ENCODE measurements at places on chromosomes 7 and 10.

DNA sequence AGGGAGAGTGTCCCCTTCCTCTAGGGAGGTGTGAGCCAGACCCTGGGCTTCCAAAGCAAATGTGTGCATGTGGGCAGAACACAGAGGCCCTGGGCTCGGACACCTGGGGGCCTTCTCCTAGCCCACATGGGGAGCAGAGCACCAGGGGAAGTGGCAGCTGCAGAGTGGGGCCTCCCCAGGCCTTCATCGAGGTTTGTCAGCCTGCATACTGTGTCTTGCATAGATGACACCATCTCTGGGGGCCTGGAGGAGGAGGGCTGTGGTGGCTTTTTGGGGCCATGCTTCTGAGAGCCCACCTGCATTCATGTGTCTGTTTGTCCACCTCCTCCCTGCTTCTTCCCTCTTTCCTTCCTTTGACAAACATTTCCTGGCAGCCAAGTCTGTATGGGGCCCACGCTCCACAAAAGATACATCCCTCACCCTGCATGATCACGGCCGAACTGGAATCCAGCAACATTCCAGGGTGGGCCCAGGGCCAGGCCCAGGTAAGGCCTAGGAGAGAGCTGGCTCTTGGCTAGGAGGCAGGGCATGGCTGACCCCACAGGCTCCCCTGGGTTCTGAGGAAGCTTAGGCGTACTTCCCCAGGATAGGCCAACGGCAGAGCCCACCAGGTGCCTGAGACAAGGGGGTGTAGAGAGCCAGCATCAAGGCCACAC is 79.2 kb downstream of the ZMIZ1 start:
- no peak for DNase-seq

DNA sequence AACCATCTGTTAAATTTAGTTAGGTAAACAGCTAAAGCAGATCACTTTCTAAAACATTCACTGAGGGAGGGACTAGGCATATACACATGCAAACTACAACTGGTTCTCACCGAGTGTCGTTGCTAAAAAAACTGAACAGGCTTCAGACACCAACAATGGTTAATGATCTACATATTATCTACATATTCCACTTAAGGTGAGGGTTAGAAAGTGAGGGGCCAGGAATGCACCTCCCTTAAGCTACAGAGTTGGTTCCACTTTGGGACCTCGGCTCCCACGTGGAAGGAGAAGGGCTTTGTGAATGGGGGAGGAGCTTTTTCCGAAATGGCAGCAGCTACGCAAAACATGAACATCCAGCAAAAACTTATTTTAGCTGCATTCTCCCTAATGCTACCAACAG is 5.8 kb downstream of the CTBP2 start:
- DNase-seq = no peak

- no peak for DNase-seq
Measured at GRCh38 chr7:67661-68395, 124.5 kb upstream of the FAM20C start.

- DNase-seq = no peak
Measured at GRCh38 chr7:30301751-30302150, 17.4 kb downstream of the ZNRF2 start.

DNA sequence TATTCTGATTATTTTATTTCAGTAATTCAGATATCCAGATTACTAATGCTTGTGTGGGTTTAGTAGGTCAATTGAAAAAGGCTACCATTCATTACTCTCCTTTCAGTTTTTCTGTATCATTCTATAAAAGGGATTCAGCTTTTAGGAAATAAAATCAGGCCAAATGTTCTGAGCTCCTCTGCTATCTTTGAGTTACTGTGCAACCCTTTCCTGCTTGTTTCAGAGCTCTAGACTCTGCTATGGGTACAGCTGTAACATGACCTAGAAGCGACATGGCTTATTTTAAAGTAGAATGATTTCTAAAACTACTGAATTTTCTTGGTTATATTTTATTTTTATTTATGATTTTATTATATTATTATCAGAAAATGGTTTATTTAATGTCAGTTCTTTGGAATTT is 142.8 kb downstream of the LYZL1 start:
- DNase-seq = no peak

DNA sequence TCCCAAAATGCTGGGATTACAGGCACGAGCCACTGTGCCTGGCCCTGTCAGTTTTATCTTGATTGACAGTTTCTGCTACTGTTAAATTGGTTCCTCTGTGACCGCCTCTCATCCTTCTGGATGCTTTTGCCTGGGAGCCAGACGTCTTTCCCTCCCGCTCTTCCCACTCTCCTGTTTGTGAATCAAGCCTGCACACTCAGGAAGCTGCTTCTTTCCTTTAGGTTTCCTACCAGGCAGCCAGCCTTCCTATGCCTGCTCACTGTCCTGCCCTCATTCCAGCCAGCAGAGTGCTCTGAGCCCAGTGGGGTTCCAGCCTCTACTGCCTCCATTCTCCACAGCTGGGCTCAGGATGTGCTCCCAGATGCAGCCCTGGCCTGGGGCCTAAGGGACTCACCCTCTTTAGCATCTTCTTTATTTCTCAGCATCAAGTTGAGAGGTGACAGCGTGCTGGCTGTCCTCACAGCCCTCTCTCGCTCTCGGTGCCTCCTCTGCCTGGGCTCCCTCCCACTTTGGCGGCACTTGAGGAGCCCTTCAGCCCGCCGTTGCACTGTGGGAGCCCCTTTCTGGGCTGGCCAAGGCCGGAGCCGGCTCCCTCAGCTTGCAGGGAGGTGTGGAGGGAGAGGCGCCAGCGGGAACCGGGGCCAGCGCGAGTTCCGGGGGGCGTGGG is 5.1 kb downstream of the SH2D4B start:
- DNase-seq = no peak

- DNase-seq = no peak
Measured at GRCh38 chr7:2040893-2041270, 191.9 kb downstream of the MAD1L1 start.

- DNase-seq = no peak
Measured at GRCh38 chr10:111148025-111148424, 71.2 kb downstream of the ADRA2A start.

- no peak for DNase-seq
Measured at GRCh38 chr10:55397777-55398496, 596.9 kb upstream of the PCDH15 start.

- DNase-seq = no peak
Measured at GRCh38 chr7:99794585-99795502, 10.9 kb upstream of the CYP3A4 start.

DNA sequence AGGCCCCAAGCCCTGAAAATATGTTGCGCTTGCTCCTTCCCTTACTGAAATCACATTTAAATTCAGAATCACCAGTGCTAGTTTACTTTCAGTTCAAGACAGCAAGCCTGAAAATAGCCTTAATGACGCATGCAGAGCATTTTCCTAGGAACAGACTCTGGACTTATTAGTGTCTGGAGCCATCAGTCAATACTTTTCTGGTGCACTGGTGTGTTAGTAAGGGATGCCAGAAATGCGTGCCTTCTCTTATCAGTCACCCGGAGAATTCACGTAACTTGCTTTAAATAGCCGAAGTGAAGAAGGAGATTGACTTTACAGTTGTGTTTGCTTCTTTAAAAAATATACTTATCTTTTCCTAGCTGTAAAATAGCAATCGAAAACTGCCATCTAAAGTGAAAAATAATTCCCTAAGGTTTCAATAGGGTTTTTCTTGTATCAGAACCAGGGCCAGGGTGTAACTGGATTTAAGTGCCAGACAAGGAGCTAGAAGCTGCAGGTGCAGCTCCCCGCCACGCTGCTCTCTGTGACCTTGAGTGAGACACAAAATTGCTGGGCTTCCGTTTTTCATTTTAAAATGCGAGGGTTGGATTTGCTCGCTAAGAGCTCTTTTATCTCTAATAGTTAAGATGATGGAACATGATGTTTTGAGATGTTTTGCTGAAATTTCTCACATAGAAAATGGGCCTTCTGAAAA is 177.8 kb downstream of the NSUN6 start:
- DNase-seq = no peak

DNA sequence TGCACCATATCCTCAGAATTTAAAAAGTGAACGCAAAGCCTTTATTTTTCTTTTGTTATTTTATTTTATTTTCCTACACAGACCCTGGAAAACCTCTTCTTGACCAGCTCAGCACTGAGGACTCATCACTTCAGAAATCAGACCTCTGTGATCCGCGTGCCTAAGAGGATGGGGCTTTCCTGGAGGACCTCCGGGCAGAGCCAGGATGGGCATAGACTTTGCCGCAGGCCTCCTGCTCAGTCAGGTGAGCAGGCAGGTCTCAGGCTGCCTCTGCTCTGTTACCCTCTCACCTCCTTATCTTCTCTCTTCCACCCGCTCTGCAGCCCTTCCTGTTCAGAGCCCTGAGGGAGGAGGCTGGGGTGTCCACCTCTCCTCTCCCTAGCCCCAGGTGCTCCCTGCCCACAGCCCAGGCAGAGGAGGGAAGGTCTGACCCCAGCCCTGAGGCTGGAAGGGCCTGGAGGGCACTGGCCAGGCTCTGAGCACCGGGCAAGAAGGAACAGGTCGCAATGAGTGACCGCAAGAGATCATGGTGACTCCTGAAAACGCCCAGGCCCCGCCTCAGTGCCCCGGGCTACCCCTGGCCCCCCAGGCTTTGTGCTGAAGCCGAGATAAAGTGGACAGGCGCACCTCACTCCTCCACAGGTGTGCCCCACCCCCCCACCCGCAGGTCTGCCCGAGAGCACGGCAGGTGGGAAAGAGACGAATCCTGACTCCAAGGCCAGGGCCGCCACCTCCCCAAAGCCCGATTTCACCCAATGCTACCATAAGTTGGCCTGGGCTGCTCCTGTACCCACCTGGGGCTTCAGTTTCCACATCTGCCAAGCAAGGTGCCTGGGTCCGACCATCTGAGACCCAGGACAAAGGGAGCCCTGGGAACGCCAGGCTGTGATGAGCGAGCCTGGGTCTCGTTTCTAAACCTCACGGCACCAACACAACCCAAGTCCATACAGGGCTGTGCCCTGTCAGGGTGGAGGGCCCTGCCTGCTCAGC is 2.8 kb downstream of the CALML5 start:
- DNase-seq = no peak

DNA sequence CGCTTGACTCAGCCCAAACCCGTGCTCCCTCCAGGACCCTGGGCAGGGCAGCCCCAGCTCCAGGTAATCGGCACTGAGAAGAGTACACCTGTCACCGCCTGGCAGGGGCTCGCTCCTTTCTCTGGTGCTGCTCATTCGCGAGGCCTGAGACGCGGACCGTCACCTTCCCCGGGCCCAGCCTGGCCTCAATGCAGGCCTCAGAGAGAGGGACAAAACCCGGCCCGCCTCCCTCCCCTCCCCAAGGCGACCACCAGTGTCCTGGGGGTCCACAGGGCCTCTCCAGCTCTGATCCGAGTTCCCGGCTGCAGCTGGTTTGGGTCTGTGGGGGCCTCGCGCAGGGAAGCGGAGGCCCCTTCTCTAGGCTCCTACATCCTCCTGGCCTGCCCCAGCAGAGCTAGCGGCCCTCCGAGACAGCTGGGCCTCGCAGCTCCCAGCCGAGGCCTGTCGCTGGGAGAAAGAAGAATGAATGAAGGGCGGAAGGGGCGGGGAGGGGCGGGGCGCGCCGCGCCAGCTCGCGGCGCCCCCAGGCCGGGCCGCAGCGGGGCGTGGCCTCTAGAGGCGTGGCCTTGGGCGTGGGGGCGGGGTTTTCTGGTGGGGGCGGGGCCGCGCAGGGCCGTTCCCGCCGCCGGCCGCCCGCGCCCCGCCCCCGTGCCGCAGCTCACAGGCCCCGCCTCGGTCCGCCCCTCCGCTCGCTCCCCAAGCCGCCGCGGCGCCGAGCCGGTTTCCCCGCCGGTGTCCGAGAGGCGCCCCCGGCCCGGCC is at the start of gene LIMK1:
Gene LIMK1, plus strand, starts transcription at position 688 of the 760 bp plus-strand sequence. CDS start 187 bp downstream, outside the sequence.
- peak; percentile 82 for DNase-seq

- no peak for DNase-seq
Measured at GRCh38 chr10:113708640-113709039, 28.9 kb downstream of the CASP7 start.

DNA sequence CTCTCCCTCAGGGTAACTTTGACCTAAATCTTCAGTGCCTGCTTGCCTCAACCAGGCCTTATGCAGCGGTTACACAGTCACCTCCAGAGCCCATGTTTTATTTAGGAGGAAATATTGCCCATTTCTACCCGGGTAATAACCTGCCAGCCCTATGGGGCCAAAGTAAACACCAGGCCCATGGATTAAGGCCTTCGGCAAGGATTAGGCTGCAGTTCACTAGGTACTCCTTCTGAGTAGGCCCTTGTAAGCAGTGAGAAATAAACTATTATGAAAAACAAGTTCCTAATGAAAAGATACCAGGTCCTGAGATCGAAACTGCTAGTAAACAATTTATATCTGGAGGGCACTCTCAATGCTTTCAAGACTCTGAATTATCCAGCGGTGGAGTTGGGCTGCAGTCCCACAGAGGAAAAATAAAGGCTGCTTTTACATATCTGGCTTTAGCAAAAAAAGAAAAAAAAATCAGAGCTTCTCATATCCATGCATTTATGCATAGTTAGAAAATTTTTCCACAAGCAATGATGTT is 3.7 kb upstream of the HOXA10 start:
- no peak for DNase-seq

GRCh38 chr7:43701929-43702328 is 27.4 kb downstream of the COA1 start:
- DNase-seq = no peak

DNA sequence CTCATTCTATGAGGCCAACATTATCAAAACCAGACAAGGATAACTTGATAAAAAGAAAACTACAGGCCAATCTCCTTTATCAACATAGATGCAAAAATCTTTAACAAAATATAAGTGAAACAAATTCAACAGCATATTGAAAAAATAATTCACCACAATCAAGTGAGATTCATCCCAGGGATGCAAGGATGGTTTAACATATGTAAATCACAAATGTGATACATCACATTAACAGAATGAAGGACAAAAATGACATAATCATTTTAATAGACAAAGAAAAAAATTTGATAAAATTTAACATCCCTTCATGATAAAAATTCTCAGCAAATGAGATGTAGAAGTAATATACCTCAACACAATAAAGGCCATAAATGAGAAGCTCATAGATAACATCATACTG is 53.8 kb downstream of the TCAF1 start:
- no peak for DNase-seq

DNA sequence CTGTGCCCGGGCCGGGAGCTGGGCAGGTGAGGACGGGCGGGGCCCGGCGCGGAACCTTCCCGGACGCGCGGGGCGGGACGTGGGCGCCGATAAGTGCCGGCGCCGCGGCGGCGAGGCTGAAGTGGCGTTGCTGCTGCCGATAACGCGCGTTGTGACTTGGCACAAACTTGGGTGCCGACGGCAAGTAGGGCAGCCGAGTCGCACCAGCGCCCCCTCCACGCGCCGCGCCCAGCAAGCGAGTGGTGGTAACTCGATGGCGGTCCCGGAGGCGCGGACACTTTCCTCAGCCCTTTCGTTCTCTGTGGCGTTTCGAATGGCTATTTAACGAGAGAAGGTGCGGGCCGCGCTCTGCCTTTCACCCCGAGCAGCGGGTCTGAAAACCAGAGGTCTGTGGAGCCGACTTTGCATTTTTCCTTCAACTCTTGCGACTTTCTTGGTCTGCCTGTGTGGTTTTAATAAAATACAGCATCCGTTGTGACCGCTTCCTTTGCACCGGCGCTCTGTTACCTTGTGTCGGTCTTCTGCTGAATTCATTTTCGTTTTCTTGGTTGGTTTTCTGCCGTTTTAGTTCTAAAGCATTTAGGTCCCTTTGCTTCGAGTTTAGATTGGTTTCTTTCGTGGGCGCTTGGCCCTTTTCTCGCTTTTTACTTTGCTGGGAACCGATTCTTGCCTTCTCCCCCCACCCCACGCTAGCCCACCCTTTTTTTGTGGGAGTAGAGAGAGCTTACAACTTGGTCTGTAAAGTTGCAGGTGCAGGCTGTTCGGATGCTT is 701 bp downstream of the STK17A start:
- DNase-seq = peak; percentile 49
